ENCODE measurements at places on chromosomes 1 and 21.

DNA sequence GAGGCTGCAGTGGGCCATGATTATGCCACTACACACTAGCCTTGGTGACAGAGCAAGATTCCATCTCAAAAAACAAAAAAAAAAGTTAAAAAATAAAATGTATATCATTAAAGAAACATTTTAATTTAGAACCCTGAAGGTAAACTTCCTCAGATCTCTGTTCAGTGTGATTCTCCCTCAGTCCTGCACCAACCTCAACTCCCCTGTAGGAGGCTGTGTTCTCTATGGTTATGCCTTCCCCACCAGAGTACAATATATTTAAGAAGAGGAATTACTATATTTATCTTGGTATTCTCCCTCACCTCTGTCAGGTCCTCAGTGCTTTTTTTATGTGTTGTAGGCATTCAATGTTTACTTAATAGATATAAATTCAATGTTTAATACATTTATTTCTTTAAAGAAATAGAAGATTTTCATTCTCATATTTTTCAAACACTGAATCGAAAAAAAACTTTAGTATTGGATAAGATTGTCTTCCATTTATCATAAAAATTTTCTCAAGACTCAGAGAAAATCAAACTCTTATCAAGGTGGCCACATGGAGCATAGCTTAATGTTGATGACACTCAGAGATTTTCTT lies 4.8 kb upstream of the LRRC8B start:
- peak; percentile 22 for DNase-seq

GRCh38 chr1:15974855-15975254 lies 1.0 kb downstream of the ZBTB17 start:
- no peak for DNase-seq

GRCh38 chr21:42864815-42865775 lies 14.2 kb downstream of the WDR4 start:
- no peak for DNase-seq

GRCh38 chr1:234758851-234759250 lies 148.9 kb upstream of the IRF2BP2 start:
- DNase-seq: no peak

DNA sequence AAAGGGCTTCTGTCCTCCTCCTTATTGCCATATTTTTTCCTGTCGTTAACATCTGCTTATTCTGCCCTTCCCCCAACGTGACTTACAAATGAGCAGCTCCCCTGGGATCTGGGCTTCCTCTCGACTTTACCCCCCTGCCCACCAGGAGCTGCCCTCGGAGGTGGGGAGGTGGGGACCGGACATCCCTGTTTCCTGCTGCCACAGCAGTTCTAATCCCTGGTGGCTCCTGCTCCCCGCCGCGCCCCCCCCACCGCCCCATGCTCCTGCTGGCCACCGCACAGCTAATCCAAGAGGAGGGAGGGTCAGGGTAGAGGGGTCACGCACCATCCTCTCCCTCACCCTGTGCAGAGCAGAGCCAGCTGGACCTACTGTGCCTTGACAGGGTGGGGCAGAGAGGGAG lies 4.4 kb upstream of the SLC27A3 start:
- DNase-seq: peak; percentile 14

DNA sequence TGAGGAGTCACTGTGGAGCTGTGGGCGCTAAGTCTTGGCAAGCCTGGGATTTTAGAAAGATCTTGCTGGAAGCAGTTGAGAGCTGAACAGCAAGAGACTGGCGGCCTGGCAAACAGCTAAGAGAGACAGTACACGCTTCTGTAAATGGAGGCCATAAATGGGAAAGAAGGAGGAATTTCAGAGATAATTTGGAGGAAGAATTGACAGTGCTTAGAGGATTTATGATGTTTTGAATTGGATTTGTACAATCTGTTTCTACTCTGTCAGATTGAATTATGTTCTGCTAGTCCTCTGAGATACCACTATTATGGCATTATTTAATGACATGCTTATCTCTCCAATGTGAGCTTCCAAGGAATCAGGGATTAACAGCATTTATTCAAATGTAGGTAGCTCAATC lies 50.1 kb downstream of the ABCA4 start:
- no peak for DNase-seq

- DNase-seq: no peak
Measured at GRCh38 chr1:163227126-163227525, 24.4 kb upstream of the RGS5 start.

GRCh38 chr1:206955476-206956451 lies 9.5 kb upstream of the PIGR start:
- DNase-seq: peak; percentile 62

DNA sequence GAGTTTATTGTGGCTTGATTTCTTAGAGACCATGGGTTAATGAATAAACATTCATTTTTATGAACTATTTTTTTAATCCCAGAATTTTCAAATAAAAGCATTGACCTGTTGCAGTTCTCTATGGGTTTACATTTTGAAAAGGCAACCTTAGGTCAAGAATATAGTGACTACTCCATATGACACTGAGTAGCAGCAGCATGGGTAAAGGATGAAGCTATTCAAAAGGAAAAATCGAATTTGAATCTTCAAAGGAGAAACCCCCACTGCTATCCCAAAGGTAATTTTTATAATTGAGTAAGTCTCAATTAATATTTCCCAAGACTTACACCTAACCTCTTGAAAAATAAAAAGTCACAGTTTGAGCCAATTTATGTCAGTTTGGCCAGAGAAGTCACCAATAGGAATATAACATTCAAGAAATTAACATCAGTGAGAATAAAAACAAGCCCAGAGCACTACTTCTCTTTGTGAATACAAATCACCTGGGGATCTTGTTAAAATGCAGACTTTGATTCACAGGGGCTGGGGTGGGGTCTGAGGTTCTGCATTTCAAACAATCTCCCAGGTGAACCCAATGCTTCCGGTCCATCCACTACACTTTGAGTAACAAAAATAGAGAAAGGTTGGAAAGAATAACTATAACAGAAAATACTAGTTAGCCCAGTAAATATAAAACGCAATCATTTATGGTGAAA lies 39.8 kb downstream of the USP1 start:
- no peak for DNase-seq

DNA sequence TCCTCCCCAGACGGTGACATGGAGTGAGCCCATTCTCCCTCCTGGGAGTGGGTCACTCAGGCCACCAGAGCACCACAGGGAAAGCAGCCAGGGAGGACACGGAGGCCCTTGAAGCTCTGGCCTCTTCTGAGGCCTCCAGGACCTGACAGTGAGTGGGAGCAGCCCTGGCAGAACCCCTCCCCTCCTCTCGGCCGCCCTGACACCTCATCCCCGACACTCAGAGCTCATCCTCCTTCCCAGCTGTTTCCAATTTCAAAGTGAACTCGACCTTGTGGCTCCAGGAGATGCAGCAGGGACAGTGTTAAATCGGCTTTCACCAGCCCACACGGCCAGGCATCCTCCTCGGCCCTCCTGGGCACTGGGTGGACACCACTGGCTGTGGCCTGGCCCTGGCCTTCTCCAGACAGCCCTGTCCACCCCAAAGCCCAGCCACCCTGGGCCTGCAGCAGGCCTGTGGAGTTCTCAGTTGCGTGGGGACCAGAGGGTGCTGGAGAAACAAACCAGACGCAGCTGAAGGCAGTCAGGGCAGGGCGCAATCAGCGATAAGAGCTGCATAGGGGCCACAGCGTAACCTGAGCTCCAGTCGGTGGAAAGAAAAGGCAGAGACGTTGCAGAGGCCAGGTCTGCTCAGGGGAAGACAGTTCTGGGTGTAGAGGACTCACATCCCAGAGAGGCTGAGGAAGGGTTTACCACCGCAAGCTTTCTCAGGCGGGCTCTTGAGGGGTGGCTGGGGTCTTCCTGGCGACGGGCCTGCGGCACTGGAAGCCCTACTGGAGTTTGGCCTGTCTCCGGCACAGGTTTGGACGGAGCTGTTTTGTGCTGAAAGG lies 27.1 kb downstream of the FTCD start:
- DNase-seq: peak; percentile 63

GRCh38 chr1:161913482-161914140 lies 110.1 kb downstream of the OLFML2B start:
- no peak for DNase-seq

DNA sequence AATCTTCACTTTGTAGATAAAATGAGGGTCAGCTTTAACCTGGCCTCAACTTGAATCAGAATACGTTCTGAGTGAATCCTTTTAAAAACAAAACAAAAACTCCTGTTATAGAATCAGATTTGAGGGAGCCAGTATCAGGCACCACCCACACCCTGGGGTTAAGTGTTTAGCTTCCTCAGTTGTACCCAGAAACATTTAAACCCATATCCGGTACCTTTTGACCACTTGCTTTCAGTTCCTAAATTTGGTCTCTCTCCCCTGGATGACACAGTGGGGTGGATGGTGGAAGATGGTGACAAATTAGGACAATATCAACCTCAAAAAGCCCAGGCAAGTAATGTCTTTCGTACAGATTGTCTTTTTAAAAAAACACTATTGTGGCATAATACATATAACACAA lies 10.4 kb downstream of the KLHDC7A start:
- DNase-seq: no peak

GRCh38 chr1:171780583-171781175 lies 781 bp upstream of the METTL13 start:
- DNase-seq: no peak

- peak; percentile 99 for DNase-seq
Measured at GRCh38 chr1:235917267-235917811, 50.6 kb upstream of the LYST start.

- DNase-seq: no peak
Measured at GRCh38 chr1:12148160-12148957, 18.4 kb upstream of the TNFRSF1B start.

- DNase-seq: peak; percentile 28
Measured at GRCh38 chr21:36839123-36839522, 127.3 kb downstream of the HLCS start.

DNA sequence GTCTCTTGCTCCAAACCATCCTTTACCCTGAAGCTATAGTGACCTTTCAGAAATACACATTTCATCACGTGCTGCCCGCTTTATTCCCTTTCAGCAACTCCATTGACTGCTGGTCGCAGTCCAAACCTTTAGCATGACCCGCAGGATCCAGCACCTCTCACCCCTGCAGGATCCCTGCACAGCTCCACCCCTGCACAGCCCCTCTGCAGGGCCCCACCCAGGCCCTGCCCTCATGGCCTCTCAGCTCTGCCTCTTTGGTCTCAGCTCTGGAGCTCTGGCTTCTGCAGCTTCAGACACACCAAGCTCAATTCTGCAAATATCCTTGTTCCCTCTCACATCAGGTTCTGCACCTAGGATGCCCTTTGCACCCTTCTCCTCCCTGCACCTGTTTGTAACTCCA lies 264.9 kb upstream of the C1orf174 start:
- no peak for DNase-seq
